Hindlimb muscle (tissue), 1 donor: ENCODE measurements at places on chromosomes 11 and 22. TPM values are rescaled to one million over a fixed set of nuclear protein-coding genes. Genes with fewer than 3 reads are reported as not detected.

Gene TRIOBP
- 52.7 TPM for polyA plus RNA-seq

Gene TMEM45B
- polyA plus RNA-seq, result 0.66 TPM

DNA sequence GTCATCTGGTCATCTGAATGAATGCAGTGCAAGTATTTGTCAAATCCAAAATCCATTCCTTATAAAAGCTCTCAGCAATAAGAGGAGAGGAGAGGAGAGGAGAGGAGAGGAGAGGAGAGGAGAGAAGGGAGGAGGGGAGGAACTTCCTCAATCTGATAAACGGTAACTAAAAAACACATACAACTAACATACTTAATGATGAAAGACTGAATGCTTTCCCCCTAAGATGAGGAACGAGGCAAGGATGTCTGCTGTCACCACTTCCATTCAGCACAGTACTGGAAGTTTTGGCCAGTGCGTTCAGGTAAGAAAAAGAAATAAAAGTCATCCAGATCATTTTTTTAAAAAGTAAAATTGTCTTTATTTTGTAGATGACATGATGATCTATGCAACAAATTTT lies 80.4 kb downstream of the CD82 start:
- no peak for DNase-seq

DNA sequence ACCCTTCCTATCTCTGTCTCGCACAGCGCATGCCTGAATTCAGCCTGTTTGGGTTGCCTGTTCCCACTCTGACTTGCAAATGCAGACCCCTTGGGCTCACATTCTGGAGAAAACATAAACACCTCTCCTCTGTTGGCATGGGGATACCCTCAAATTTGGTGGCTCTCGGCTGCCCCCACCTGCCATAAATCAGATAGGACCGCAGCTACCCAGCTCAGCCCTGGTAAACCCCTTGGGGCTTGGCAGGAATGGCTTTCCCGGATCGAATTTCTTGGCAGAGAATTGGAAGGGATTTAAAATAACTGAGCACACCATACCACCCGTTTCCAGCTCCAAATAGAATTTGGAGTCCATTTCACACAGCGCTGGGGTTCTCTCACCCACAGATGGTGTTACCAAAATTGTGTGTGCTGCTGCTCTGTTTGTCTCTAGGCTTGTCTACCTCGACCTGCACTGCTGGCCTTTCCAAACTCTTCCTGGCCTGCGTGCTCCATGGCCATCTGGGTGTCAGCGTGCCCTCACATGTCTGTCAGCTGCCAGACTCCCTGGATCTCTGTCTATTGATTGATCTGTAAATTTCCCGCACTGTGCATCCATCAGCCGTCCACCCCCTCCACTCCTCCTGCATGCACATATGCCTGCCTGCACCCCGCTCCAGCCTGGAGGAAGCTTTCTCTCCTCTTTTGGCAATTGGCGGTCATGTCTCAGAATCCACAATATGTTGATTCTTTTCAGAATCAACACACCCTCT lies 134.0 kb downstream of the NTM start:
- no peak for DNase-seq

GRCh38 chr22:41848468-41848867 lies 15.6 kb downstream of the SREBF2 start:
- no peak for DNase-seq
